Diencephalon (tissue), 1 donor: ENCODE measurements at places on chromosomes 5 and 9. TPM values are rescaled to one million over a fixed set of nuclear protein-coding genes. Genes with fewer than 3 reads are reported as not detected.

PTAR1 gene
- 114 TPM for total RNA-seq

SLC1A3 gene
- 418 TPM for total RNA-seq

TTC23L gene
- total RNA-seq = 7.6 TPM

C9orf152 gene
- not detected for total RNA-seq

PHF24 gene
- total RNA-seq = 45.2 TPM

NR5A1 gene
- total RNA-seq = 0.69 TPM

GOLPH3 gene
- total RNA-seq = 66.2 TPM

GLIPR2 gene
- 15.0 TPM for total RNA-seq

ACTBL2 gene
- total RNA-seq = not detected

GBA2 gene
- 60.7 TPM for total RNA-seq

FOXD4L3 gene
- total RNA-seq = 0.23 TPM

COL27A1 gene
- 1.6 TPM for total RNA-seq

C8G gene
- total RNA-seq = not detected

WDR38 gene
- total RNA-seq = 2.1 TPM

CDKN2A gene
- total RNA-seq = 0.46 TPM

FAM153A gene
- total RNA-seq = 4.6 TPM

SPATA31E1 gene
- not detected for total RNA-seq

ITGA2 gene
- total RNA-seq = 4.4 TPM

KCNV2 gene
- not detected for total RNA-seq

GFI1B gene
- total RNA-seq = 0.23 TPM

IFNB1 gene
- not detected for total RNA-seq

ACER2 gene
- total RNA-seq = 7.4 TPM

ECSCR gene
- 11.3 TPM for total RNA-seq

PDE6A gene
- not detected for total RNA-seq

SH3GL2 gene
- 52.1 TPM for total RNA-seq

PRSS3 gene
- total RNA-seq = 5.3 TPM

PURA gene
- 19.8 TPM for total RNA-seq

FBN2 gene
- total RNA-seq = 9.0 TPM

EIF4E1B gene
- 0.46 TPM for total RNA-seq

ADAMTSL1 gene
- total RNA-seq = 27.2 TPM

NR2F1 gene
- total RNA-seq = 115 TPM

CARTPT gene
- total RNA-seq = 2.3 TPM

CATSPER3 gene
- total RNA-seq = 0.23 TPM

TMEM203 gene
- total RNA-seq = 38.8 TPM

GNE gene
- 41.1 TPM for total RNA-seq

FST gene
- total RNA-seq = 4.4 TPM

PCDHB2 gene
- 12.7 TPM for total RNA-seq

AFAP1L1 gene
- 5.5 TPM for total RNA-seq

CTXN3 gene
- 8.5 TPM for total RNA-seq
